Astrocyte (in vitro differentiated cells and primary cell): ENCODE measurements at places on chromosomes 2 and 18. TPM values are rescaled to one million over a fixed set of nuclear protein-coding genes. Genes with fewer than 3 reads are reported as not detected.
A peak's percentile ranks its signal among the peaks of the same experiment; 100 is the strongest.

PID1 gene
- total RNA-seq, result 10.7 and 13.6 TPM in 2 replicates

FOXD4L1 gene
- not detected in 2 replicates for total RNA-seq

DNA sequence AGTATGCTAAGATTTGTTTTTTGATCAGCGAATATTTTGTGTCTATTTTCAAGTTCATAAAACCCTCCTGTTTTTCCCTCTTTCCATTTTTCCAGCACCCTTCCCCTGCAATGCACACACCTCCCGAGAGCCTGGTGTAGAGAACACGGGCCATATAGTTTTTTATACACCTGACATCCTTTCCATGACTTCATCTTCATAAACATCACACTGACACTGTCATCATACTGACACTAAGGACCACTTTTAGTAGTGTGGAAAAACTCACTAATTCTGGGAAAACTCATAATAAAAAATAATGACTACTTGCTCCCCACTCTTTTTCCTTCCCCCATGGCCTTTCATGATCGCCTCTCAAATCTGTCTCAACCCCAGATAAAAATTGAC is 70.2 kb downstream of the EPHA4 start:
- H3K27ac ChIP-seq, result peak overlapping the region; percentile 42
- H3K27me3 ChIP-seq, result no peaks in the 10 kb centered on the region
- DNase-seq, result no peak
- H3K4me3 ChIP-seq, result peak overlapping the region; percentile 40
- H3K36me3 ChIP-seq, result no peaks in the 10 kb centered on the region

GRCh38 chr2:168577885-168578284 is 121.8 kb downstream of the CERS6 start:
- H3K4me1 ChIP-seq, result no peaks in the 10 kb centered on the region
- H3K4me3 ChIP-seq, result no peak overlapping the region
- no peak for DNase-seq
- H3K36me3 ChIP-seq, result no peaks in the 10 kb centered on the region

GRCh38 chr18:68429111-68429510 is 285.8 kb downstream of the TMX3 start:
- no peak for DNase-seq
- peak overlapping the region; percentile 71 for H3K27ac ChIP-seq
- H3K4me3 ChIP-seq, result no peak overlapping the region
- no peaks in the 10 kb centered on the region for H3K36me3 ChIP-seq
- no peaks in the 10 kb centered on the region for H3K27me3 ChIP-seq

DNA sequence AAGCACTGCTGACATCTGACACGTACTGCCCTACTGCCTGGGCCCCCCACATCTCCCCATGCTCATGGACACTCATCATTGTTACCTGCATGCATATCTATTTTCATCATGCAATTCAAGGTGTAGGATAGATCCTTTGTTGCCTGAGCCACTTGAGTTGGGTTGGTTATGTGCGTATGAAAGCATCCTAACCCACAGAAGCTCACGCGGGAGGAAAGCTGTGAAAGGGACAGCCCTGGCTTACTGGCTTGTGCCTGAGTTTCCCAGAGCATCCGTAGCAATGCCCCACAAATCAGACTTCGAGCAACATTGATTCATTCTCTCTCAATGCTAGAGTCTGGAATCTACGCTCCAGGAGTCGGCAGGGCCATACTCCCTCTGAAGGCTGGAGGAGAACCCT is 285.5 kb downstream of the PHLPP1 start:
- H3K4me1 ChIP-seq, result no peaks in the 10 kb centered on the region
- no peak for DNase-seq
- no peak overlapping the region for H3K4me3 ChIP-seq
- no peaks in the 10 kb centered on the region for H3K27me3 ChIP-seq
- H3K36me3 ChIP-seq, result no peaks in the 10 kb centered on the region
